Activated T-helper 2 cell treated with anti-CD3 and anti-CD28 coated beads, Interferon-gamma antibody, Interleukin-2, Interleukin-4, amounts not matched to agents 10 μg/mL and 5 μg/mL and 100 μg/mL, durations not matched to agents 14 hours and 24 hours and 36 hours (primary cell): ENCODE measurements at places on chromosomes 7 and 10. TPM values are rescaled to one million over a fixed set of nuclear protein-coding genes. Genes with fewer than 3 reads are reported as not detected.

Gene ZNF679
- not detected in 2 replicates for total RNA-seq

Gene MPP7
- total RNA-seq: 0.60 and 0.73 TPM in 2 replicates

Gene ASB10
- not detected in 2 replicates for total RNA-seq

GRCh38 chr10:50540069-50540825, 83.5 kb downstream of the SGMS1 start:
- peaks cover 72% of the 10 kb centered on the region for H3K4me1 ChIP-seq
- H3K27me3 ChIP-seq: no peaks in the 10 kb centered on the region
- peak overlapping the region; percentile 83 for H3K27ac ChIP-seq
- H3K36me3 ChIP-seq: peaks cover 3% of the 10 kb centered on the region
- DNase-seq: no peak
- H3K4me3 ChIP-seq: peak overlapping the region; percentile 9

DNA sequence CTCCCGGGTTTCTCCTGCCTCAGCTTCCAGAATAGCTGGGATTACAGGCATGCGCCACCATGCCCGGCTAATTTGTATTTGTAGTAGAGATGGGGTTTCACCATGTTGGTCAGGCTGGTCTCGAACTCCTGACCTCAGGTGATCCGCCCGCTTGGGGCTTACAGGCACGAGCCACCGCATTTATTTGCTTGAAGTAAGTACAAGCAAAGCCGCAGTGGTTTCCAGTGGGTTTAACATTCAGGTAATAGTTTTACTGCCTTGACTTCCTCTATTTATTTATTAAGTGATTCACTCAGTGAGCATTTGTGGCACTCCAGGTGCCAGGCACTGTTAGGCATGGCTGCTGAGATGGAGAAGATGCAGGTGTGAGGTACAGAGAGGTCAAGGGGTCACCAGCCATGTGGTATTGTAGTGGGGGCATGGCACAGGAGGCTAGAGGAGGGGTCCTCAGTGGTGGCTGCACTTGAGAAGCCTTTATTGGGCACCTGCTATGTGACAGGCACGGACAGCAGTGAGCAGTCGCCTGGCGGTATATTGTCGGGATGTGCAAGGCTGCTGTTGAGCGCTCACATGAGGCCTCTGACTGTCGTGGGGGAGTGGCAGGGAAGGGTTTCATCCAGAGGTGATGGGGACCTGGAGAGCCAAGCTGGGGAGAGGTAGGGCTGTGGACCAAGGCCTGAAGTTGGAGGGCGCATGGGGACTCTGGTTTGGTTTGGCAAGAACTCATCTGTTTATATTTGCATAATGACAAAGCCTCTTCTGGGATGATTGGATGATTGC, 54.9 kb downstream of the DOCK1 start:
- H3K27ac ChIP-seq: no peak overlapping the region
- H3K4me3 ChIP-seq: no peak overlapping the region
- H3K27me3 ChIP-seq: no peaks in the 10 kb centered on the region
- DNase-seq: no peak
- H3K4me1 ChIP-seq: no peaks in the 10 kb centered on the region

GRCh38 chr10:11204351-11204942, 186.8 kb downstream of the CELF2 start:
- H3K27me3 ChIP-seq: no peaks in the 10 kb centered on the region
- peaks cover 91% of the 10 kb centered on the region for H3K4me1 ChIP-seq
- DNase-seq: no peak
- peaks cover 97% of the 10 kb centered on the region for H3K36me3 ChIP-seq
- no peak overlapping the region for H3K4me3 ChIP-seq
- peak overlapping the region; percentile 99 for H3K27ac ChIP-seq
